ENCODE measurements at places on chromosomes 5 and 9.

DNA sequence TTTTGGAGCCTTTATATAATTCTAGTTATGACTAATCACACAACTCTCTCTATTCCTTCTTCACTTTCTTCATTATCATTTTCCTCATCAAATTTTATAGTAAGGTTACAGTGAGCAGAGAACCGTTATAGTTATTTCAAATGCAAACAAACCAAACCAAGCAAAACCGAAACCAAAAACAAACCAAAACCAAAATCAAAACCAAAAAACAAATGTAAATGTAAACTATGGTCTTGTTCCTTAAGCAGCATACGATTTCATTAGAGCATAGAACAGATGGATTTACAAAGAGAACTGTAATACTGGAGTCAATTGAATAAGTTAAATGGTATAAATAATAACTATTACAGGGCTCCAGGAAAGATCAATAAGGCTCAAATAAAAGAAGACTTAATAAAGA lies 447.1 kb downstream of the LRRC70 start:
- DNase-seq, result no peak

- no peak for DNase-seq
Observed at GRCh38 chr5:10936081-10936855, 175.2 kb upstream of the DAP start.

DNA sequence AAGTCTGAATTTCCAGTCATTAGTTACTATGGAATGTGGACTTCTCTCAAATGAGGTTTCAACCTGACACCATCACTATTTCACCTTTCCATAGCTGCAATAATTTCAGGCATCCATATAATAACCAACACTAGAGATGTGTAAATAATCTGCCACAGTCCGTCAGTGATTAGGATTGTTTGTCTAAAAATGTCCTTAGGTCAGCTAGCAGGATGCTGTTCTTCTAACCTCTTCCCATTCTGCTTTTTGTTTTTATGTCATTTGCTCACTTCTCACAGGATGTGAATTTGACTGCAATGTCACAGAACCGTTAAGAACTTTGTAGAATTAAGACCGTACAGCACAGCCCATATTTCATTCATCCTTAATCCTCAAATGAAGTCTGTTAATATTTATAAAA lies 166.4 kb upstream of the RASA1 start:
- DNase-seq, result no peak

DNA sequence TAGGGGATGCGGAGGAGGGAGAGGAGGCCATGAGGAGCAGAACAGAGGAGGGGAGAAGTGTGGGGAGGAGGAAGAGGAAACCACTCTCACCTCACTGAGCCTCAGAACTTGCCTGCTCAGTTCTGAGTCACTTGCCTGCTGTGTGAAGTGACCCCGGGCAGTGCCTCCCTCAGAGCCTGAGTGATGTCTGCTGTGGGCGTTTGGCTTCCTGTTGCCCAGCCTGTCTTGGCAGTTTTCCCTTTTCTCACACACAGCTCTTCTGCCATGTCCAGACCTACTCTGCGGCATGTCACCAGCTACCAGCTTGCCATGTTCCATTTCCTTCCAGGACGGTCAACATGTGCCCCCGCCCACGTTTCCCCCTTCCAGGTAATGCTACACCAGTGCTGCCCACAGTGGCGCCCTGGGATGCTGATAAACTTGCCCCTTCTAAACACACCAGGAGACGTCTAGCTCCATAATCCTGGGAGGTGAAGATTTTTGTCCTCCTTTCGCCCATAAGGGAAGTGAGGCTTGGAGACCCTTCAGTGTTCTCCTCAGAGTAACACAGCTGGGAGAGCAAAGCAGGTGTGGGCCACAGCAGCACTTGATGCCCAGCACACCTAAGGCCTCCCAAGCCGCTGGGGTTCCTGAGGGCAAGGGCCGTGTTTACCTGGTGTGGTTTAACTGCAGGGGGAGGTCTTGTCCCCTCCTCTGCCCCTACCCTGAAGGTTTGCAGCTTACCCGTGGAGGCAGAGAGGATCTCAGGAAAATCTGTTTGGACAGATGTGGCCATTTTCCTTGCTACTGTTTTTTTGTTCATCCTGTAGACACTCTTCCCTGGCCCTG lies 63.8 kb upstream of the RNF130 start:
- DNase-seq, result no peak

DNA sequence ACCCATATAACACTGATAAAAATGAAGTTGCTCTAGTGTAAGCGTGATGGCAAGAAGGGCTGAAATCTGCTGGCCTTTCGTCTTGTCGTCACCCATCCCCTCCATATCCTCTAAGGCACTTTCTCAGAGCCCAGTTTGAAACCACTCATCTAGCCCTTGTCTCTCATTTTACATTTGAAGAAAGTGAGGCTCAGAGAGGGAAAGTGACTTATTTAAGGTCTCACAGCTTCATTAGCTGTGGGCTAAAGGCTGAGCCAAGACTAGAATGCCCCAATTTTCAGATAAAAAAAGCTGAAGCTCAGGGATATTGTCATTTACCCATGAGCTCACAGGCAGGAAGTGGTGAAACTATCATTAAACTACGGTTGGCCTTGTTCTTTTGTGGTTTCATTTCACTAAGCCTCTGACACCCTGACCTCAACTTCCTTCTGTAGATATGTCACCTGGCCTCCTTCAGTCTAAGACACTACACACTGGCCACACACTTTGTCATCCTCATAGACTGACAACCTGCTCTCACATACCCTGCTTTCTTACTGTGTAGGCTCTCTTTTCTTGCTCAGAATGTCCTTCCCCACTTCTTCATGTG lies 176.7 kb upstream of the DMAC1 start:
- DNase-seq, result peak; percentile 10

- DNase-seq, result no peak
Observed at GRCh38 chr5:158821331-158821730, 278.4 kb downstream of the EBF1 start.
